Activated CD4-positive, alpha-beta T cell treated with anti-CD3 and anti-CD28 coated beads for 24 hours (primary cell): ENCODE measurements at places on chromosomes 11 and 22.
A peak's percentile ranks its signal among the peaks of the same experiment; 100 is the strongest.

- no peak for DNase-seq
Observed at GRCh38 chr11:130436171-130436570, 7.8 kb upstream of the ADAMTS8 start.

- no peak for DNase-seq
Observed at GRCh38 chr22:47784367-47784983, 1022.0 kb downstream of the TBC1D22A start.

GRCh38 chr11:8794677-8795103 is 112.1 kb downstream of the RPL27A start:
- DNase-seq: no peak

DNA sequence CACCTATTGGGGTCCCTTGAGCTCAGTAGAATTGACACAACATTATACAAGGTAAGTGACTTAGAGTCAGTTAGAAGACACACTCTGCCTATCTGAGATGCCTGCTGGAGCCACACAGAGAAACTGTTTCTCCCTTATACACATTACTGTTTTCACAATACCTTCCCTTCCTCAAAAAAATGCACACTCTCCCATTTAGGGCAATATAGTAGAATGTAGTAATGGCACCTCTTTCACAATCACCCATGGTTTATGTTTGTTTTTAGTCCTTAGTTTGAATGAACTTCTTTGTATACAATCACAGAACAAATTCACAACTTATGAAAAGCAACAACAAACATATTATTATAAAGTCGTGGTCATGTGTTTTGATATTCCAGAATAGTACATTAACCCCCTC is 14.3 kb downstream of the OR52H1 start:
- DNase-seq: no peak

DNA sequence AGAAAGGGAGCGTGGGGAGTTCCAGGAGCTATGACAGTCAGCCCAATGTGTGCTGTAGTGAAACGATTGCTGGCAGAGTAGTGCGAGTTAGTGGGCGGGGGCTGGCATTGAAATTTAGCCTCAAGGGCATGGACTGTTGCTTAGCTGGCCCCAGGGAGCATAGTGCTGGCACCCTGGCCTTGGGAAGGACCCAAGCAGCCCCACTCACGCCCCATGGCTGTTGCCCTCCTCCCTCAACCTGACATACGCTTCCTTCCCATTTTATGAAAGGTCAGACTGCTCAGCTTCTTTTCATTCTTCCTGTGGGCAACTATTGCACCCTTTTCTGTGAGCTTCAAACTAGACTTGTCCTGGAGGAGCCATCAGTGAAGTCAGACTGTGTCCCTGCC is 52.0 kb upstream of the SUSD2 start:
- DNase-seq: no peak

DNA sequence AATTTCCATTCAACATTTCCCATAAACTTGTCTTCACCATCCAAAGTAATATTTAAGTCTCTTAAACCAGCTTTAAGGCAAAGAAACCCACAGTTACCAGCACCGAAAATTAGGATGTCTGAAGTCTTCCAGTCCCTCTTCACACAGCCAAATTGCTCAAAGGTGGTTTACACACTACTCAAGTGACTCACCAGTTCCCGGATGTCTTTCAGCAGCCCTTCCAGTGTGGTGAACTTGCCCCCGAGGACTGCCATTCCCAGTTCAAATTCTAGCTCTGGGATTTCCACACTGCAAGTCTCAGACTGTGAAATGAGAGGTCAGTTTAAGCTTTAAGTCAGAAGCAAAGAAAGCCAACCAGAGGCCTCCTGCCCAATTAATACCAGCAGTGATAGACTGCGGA is 5.1 kb downstream of the ZPR1 start:
- DNase-seq: no peak

DNA sequence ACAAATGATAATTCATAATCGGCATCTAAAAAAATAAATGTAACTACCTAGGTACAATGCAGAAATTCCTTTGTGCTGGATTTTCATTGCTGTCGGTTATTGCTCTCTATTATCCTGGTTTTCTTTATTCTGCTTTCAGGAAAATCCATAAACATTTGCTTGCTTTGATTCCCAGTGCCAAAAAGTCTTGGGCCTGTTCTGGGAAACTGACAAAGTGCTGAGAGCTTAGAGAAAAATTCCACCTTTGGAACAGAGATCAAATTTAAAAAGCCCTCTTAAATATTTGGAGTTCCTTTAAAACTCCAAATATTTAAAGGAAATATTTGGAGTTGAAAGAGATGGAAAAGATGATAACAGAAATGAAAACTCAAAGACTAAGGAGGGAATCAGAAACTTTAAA is 87.3 kb upstream of the ZBED5 start:
- no peak for DNase-seq

- DNase-seq: peak; percentile 53
Observed at GRCh38 chr22:43996170-43996980, 27.7 kb upstream of the PARVB start.

- no peak for DNase-seq
Observed at GRCh38 chr11:33802194-33802950, 28.1 kb upstream of the FBXO3 start.

DNA sequence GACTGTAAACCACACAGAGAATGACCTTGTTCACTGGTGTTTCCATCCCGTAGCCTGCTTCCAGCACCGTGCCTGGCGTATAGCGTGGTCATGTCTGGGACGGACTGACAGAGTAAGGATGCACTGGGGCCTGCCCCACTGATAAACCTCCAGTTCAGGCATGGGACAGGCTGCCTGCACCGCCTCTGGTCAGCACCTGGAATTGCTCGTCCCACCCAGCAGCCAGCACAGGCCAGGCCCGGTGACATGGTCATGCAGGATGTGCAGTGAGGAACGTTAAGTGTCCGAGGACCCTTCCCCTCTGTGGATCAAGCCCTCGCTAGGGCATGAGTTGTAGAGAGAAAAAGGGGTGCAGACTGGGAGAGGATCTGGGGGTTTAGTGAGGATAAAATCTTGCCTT is 44.8 kb downstream of the LMO1 start:
- DNase-seq: no peak

GRCh38 chr11:87879118-87879517 is 296.1 kb downstream of the RAB38 start:
- no peak for DNase-seq

DNA sequence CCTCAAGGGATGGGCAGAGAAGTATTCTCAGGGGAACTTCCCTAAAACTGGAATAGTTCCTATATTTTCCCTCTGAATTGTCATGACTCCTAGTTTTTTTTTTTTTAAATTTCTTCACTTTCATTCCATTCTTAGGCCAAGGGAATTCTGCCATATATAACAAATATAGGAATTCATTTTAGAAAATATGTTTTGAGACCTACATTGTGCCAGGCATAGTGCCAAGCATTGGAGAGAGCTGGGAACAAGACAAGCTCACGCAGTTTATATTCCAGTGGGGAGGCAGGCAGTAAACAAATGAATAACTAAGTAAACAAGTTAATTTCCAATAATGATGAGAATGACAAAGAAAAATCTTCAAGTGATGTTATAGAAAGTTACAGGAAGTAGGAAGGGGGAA is 2.6 kb upstream of the NPTXR start:
- DNase-seq: no peak

- no peak for DNase-seq
Observed at GRCh38 chr11:79160791-79161403, 279.9 kb downstream of the TENM4 start.

GRCh38 chr11:62071408-62071807 is 52.4 kb upstream of the INCENP start:
- DNase-seq: no peak

DNA sequence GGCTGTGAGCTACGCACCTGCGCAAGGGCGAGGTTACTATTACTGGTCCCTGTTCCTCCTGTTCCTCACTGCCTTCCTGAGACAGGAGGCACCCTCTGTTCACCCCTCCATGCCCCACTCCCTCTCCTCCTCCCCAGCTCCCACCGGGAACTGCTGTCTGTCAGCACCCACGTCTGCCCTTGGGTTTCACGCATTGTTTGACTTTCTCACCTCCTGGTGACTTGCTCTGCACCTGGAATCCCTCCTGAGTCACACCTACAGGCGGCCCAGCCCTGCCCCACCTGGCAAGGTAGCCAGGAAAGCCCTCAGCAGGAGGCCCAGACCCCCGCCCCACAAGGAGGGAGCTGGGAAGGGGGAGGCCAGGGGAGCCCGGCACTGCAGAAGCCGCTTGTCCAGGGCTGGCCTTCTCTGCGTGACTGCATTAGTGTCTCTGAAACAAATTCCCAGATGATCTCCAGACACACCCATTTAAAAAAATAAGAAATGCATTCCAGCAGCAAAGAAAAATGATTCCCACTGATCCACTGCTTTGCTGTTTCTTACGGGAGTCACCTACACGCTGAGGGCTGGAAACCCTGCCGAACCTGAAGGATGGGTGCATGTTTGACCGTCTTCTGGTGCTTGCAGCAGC is 86.4 kb downstream of the CELSR1 start:
- no peak for DNase-seq

GRCh38 chr11:10955616-10956015 is 97.8 kb upstream of the ZBED5 start:
- DNase-seq: no peak

- DNase-seq: no peak
Observed at GRCh38 chr11:10317776-10318526, 13.1 kb downstream of the ADM start.

DNA sequence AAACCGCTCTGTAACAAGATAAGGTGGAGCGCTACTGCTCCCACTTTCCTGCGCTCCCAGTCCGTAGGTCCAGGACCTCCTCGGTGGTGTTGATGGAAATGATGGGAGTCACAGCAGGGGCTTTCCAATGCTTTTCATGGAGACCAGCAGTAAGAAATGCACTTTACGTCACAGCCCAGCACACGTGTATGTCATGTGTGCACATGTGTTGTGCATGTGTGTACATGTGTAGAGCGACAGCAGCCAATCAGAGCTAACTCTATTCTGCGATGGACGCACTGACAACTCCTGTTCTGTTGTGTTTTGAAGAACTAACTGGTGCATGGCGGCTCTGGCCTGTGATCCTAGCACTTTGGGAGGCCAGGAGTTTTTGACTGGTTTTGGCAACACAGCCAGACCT is 1.2 kb downstream of the CHID1 start:
- no peak for DNase-seq

DNA sequence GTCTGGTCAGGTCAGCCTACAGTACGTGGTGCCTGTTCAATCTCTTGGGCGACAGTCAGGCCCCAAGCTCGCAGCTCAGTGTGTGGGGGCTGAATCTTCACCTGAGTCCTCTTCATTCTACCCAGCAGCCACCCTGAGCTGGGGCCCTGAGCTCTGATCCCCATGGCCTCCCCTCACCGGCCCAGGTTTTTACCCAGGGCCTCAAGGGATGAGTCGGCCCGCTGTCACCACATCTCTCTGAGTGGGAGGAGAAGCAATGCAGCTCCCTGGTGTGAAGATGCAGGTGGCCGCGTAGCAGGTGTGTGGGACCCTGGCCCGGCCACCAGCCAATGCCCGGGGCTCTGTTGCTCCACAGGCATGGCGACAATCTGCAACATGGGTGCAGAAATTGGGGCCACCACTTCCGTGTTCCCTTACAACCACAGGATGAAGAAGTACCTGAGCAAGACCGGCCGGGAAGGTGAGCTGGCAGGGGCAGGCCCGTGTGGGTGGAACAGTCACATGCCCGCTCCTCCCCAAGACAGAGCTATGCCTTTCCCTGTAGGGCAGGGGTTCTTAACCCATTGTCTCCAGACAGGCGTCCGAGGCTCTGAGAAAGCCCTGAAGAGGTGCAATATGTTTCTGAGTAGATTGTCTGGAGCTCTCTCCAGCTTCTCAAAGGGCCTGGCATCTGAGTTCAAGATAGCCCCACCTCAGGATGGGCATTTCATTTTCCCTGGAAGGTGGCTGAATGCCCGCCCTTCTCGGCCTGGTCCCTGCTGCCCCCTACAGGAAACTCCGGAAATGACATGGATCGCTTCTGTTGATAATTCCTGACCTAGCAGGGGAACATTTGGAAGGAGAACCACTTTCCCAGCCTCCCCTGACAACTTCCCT is 26.9 kb downstream of the POLR3H start:
- DNase-seq: no peak

- DNase-seq: no peak
Observed at GRCh38 chr11:73257342-73258103, 14.6 kb upstream of the P2RY6 start.

GRCh38 chr11:25733777-25734176 is 598.2 kb upstream of the ANO3 start:
- DNase-seq: no peak

- DNase-seq: no peak
Observed at GRCh38 chr11:83689144-83689780, 403.1 kb upstream of the CCDC90B start.

DNA sequence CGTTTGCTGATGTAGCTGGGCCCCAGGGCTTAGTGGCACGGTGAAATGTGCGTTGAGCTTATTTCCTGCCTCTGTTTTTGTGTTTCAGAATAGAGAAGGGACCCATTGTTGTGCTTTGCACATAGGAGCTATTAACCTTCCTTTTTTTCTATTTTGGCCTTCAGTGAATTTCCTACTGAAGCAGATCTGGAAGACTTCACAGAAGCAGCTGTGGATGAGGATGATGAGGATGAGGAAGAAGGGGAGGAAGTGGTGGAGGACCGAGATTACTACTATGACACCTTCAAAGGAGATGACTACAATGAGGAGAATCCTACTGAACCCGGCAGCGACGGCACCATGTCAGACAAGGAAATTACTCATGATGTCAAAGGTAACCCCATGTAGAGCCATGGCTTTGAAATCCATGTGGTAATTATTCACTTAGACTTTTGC is 37.4 kb upstream of the ST14 start:
- peak; percentile 15 for DNase-seq
